Activated CD4-positive, alpha-beta T cell treated with anti-CD3 and anti-CD28 coated beads for 36 hours (primary cell): ENCODE measurements at places on chromosomes 16 and 17. TPM values are rescaled to one million over a fixed set of nuclear protein-coding genes. Genes with fewer than 3 reads are reported as not detected.

DNA sequence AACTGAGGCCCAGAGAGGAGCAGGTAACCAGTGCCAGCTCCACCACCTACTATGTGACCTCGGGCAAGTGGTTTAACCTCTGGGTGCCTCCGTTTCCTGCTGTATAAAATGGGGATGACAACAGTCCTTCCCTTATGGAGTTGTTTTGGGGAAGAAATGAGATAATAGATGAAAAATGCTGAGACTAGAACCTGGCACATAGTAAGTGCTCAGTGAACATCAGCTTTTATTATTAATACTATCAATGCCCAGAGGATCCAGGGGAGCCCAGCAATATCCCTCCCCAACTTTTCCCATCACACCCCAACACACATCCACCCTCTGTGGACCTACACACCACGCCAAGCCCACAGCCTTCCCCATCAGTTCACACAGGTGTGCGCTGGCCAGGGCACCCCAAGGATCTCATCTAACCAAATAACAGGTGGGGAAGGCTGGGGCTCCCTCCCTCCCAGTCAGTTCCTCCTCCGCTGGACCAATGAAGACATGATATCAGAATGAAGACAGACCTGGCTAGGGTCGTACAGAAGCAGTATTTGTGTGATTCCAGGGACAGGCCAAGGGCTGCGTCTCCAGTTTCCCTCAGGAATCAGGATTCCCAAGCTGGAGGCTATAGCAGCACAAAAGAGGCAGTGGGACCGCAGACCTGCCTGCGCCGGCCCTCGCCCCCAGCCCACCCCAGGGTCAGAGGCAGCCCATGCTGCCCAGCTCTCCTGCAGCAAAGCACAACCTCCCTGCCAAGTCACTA lies 1.8 kb downstream of the ATP2A3 start:
- DNase-seq, result no peak
- peak overlapping the region; percentile 79 for H3K27ac ChIP-seq
- H3K36me3 ChIP-seq, result peaks cover 5% of the 10 kb centered on the region
- H3K4me1 ChIP-seq, result peaks cover 57% of the 10 kb centered on the region
- H3K4me3 ChIP-seq, result peak overlapping the region; percentile 86

DNA sequence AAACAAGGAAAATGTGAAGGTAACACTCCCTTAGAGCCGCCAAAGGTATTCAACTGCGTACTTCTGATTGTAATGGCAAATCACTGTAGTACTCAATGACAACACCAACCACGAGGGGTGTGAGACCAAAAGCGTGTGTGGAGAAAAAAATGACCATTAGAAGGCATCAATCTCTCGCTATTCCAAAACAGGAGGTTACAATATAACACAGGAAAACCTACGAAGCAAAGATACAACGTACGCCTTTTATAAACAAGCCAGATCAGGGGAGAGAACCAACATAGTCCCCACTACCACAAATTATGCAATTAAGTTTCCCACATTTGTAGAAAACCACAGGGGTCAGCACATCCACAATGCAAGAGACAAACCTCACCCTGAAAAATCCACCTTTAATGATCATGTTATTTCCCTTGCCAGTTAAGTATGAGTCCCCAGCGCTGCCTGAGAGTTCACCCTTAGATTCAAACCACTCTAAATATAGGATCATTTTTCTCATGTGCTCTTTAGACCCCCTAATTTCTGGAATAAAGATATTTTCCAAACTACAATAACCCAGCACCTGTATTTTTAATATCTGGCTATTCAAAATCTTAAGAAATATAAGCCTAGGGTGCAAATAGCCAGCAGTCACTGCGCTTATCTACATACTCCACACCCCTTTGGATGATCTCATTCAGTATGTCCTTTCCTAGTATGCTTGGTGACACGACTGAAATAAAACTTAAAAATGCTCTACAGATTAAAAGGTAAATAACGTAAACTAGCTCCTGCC lies 12.4 kb downstream of the TEX14 start:
- no peaks in the 10 kb centered on the region for H3K36me3 ChIP-seq
- no peaks in the 10 kb centered on the region for H3K4me1 ChIP-seq
- no peak overlapping the region for H3K4me3 ChIP-seq
- no peak overlapping the region for H3K27ac ChIP-seq
- peaks cover 4% of the 10 kb centered on the region for H3K27me3 ChIP-seq

DNA sequence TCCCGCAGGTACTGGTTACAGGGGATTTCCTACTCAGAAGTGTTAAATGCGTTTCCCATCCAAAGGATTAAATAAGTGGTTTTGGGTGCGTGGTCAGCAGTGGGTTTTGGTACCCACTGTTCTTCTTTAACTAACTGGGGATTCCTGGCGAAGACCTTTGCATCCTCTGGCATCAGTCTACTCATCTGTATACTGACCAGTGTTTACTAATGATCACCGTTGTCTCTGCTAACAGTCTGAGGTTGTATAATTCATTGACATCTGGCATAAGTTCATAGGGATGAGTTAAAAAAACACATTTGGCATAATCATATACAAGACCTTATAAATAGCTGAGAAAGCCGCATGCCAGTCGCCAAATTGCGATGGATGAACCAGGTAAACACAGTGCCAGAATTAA lies 339.1 kb downstream of the PMP22 start:
- no peak overlapping the region for H3K4me3 ChIP-seq
- H3K36me3 ChIP-seq, result no peaks in the 10 kb centered on the region
- DNase-seq, result no peak
- no peaks in the 10 kb centered on the region for H3K4me1 ChIP-seq

DNA sequence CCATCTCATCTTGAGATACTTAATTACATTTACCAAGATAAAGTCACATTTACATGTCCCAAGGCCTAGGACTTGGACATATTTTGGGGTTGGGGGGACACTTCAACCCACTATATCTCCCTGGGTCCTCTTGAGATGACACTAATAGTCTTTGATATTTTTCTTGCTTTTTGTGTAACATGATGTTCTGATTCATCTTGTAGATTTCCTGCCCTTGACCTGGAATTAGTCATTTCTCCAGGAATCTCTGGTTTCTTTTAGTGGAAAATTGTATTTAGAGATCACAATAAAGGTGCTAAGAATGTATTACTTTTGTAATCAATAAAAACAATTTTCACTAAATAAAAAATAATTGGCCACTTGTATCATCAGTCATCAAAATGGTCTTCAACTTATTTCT lies 157.3 kb downstream of the VPS53 start:
- no peaks in the 10 kb centered on the region for H3K27me3 ChIP-seq
- H3K4me3 ChIP-seq, result no peak overlapping the region
- no peak for DNase-seq
- H3K27ac ChIP-seq, result no peak overlapping the region
- H3K4me1 ChIP-seq, result peaks cover 19% of the 10 kb centered on the region

DNA sequence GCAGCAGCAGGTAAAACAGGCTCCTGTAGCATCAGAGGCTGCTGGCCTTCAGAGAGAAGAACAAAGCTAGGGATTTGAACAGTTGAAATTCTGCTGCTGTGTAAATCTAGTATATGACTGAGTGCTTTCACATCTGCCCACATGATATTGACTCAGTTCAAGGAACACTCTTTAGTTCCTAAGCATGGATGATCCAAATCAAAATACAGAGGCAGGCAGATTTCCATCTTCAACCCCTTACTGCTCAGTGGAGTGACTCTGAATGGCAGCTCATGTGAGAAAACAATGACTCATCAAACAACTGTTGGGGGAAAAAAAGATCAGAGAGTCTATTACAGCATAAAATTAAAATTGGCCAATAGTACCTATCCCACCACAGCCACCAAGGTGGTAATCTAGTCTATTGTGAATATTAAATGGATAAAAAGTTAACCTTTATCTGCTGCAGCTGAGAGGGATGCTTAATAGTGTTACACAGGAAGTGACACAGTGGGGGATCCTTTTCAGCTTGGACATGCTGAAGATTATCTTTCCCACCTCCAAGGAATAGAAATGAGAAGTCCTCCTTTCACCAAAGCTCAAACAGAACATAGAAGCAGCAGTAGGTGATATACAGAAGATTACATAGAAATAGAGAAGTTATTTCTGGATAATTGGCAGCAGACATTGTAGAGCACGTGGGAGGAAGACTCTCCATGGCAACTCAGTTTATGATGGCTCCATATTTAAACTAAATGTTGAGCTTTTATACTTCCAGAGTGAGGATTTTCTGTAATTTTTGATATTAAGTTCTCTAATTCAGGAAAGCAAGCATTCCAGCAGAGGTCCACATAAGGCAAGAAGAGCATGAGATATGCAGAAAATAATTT lies 239.7 kb upstream of the ERCC4 start:
- DNase-seq, result no peak
- no peaks in the 10 kb centered on the region for H3K36me3 ChIP-seq
- no peaks in the 10 kb centered on the region for H3K4me1 ChIP-seq
- H3K4me3 ChIP-seq, result no peak overlapping the region
- no peak overlapping the region for H3K27ac ChIP-seq

DNA sequence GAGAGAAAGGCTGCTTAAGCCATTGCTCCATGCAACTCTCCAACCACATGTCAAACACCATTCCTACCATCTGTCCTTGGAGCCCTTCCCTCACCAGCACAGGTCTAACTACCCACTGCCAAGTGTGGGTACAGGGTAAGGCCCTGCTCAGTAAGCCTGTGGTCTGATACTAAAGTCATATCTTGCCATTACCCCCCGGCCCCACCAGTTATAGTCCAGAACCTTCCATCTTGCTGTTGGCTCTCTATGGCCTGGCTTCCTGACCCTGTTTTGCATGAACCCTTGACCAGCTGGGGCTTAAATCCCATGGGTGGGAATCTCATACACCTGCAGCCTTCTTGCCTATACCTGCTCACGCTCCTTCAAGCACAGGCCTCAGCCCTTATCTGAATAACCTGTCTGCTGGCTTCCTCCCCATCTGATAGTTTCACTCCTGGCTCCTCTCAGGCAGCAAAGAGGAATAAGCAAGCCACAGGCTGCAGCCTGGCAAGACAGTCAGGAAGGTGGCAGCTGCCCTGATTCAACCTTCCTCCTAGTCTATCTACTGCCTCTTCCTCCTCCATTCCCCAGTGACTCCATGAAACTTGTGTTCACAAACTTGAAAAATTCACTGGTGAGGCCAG lies 64.1 kb downstream of the ZFHX3 start:
- no peak overlapping the region for H3K4me3 ChIP-seq
- no peak for DNase-seq
- H3K36me3 ChIP-seq, result no peaks in the 10 kb centered on the region
- H3K27me3 ChIP-seq, result no peaks in the 10 kb centered on the region

DNA sequence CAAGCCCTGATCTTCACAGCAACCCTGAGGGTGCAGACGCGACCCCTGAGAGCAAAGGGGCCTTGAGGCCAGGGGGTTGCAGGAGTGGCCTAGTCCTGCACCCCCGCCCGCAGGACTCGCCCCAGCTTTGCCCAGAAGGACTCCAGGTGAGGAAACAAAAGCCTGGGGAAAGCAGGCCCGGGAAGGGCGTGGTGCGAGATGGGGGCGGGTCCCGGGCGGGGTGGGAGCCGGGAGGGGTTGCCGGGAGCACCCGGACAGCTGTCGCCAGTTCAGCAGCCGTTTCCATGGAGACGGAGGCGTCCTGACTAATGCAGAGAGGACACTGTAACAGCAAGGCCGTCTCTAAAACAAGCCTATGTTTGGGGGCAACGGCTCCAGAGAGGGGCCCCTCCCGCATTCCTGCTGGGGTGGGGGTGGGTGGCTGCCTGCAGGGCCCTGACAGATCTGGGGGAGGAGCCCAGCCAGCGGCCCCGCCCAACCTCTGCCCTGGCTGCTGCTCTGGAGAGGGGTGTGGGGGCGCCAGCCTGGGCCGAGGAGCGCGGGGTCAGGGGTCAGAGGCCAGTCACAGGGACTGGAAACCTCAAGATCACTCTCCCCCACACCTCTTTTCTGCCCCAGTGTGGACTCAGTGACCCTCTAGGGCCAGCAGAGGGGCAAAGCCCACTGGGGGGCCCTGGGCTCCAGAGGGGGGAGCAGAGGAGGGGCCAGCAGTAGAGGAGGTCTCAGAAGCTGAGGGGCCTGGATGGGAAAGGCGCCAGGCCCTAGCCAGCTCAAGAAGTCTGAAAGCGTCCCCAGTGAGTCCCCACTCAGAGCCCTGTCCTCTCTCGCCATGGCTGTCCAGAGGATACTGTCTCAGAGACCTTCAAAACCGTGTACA lies 3.1 kb upstream of the TPPP3 start:
- H3K27ac ChIP-seq, result no peak overlapping the region
- peaks cover 9% of the 10 kb centered on the region for H3K4me1 ChIP-seq
- H3K27me3 ChIP-seq, result peaks cover 27% of the 10 kb centered on the region
- DNase-seq, result no peak
- no peaks in the 10 kb centered on the region for H3K36me3 ChIP-seq

GRCh38 chr16:51896013-51896412 lies 650.9 kb downstream of the TOX3 start:
- no peak overlapping the region for H3K4me3 ChIP-seq
- no peak overlapping the region for H3K27ac ChIP-seq
- DNase-seq, result no peak
- no peaks in the 10 kb centered on the region for H3K4me1 ChIP-seq
- no peaks in the 10 kb centered on the region for H3K27me3 ChIP-seq

MILR1 gene
- total RNA-seq, result not detected

SMIM22 gene
- total RNA-seq, result not detected

AKTIP gene
- 25.9 TPM for total RNA-seq
